Esophagus squamous epithelium (tissue), 5 donors: ENCODE measurements at places on chromosomes 2 and 18.

DNA sequence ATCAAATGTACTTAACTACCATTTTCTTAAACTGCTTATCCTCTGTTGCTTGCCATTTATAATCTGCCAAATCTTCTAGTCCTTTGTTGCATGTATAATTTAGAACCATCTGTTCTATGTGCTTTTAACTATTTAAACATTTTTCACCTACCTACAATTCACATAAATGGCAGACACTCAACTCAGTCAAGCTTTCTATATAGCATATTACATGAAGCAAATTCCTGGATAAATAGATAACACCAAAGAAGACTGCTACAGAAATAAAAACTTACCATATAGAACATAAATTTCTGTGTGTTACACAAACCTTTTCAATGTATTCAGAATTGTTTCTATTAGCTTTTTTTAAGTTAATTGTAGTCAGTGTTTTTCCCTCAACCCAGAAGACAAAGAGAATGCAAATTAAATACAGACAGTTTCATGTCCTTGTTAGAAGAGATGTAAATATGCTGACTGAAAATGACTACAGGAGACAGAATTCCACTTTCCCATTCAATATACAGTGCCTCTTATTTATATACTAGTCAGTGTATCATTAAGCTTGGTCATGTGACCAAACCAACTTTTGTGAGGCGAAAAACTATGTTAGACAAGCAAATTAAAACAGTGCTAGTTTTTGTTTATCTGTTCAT, 2.6 kb downstream of the BAZ2B start:
- no peak for DNase-seq

GRCh38 chr2:67318563-67318962, 78.6 kb upstream of the ETAA1 start:
- DNase-seq: no peak

DNA sequence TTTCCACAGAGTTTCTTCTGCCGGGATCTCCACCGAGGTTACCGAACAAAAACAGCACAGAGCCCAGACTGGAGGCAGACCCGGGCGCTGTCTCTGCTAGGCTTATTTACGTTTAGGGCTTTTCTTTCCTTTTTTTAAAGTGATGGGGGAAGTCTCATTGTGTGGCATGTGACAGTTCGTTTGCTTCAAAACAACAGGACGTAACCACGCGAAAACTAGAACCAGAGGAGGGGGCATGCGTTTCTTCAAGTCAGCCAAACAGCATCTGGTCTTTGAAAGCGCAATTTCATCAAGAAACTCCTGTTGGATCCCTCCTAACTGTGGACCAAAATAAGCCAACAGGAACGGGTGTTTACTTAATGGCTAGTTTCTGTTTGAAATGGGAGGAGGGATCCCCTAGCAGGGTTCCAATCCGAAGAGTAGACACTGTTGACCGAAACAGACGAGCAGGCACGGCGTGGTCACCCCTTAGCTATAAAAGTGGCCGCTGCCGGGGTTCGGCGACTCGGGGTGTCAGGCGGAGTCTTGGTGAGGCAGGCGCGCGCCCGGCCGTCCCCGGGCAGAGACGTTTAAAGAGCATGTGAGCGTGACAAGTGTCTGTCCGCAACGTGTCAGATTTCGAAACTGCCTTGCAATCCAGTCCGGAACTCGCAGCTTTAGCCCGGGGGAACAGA, 997 bp upstream of the TGIF1 start:
- DNase-seq: no peak

DNA sequence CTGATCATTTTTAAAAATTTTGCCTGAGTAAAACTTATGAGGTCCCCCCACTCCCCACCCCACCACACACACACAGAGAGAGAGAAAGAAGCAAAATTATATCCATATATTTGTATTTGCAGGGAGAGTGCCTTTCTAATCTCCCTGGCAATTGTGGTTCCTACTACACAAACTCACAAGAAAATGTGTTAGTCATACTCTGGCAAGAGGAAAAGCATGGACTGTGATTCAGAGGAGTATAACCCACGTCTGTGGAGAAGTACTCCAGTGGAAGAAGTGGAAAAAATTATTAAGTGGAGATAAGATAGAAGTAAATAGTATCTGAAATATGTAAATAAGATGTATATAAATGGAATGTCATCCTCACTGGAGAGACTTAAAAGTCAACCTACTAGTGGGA, 114.0 kb downstream of the DSEL start:
- no peak for DNase-seq

- no peak for DNase-seq
Measured at GRCh38 chr2:25056098-25056821, 14.4 kb downstream of the EFR3B start.

- DNase-seq: no peak
Measured at GRCh38 chr2:186991766-186992417, 142.9 kb upstream of the ZSWIM2 start.

- DNase-seq: no peak
Measured at GRCh38 chr2:30796699-30797098, 10.5 kb downstream of the CAPN13 start.

GRCh38 chr2:181163139-181163538, 182.7 kb downstream of the UBE2E3 start:
- DNase-seq: no peak

DNA sequence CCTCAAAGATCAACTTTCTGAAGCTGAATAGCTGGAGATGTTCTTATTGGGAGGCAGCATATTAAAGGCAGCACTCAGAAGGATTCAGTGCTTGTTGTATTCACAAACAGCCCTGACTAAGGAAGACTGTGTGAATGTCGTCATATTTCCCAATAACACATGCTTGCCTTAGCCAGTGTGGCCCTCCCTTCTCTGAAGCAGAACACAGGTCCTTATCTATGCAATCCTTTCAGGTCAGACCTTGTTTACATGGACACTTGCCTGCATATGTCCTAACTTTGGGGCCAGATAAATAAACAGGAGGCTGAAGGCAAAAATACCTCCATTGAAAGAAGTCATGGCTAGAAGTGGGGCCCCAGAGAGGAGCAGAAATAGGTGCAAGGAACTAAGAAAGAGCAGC, 97.2 kb downstream of the SLC4A3 start:
- no peak for DNase-seq

DNA sequence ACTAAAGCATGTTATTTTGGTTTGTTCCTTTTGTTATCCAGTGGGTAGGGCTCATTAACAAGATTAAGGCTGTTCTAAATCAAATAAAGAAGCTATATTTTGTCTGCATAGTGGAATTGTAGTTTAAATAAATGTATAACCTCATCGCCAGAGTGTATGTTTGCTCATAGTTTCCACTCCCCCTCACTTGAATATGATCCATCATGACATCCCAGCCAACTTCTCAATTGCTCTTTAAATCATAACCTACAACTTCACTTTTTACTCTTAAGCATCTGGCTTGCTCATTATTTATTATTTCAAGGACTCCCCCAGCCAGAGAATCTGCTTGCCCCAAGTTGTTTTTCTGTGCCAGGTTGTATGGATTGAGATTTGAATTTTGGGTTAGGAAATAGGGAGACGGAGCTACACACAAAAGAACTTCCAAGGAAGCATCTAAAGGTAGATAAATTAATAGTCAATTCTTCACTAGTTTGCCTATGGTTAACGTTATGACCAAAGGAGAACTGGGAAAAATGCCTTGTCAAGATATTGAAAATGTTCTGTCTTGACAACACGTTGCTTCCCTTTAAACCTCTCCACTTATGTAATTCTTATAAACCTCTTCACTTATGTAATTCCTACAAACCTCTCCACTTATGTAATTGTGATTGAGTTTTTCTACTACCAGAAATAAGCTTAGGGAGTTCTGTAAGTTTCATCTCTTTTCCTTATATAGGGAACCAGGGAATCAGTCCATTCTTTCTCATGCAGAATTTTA, 55.4 kb upstream of the UPP2 start:
- no peak for DNase-seq

DNA sequence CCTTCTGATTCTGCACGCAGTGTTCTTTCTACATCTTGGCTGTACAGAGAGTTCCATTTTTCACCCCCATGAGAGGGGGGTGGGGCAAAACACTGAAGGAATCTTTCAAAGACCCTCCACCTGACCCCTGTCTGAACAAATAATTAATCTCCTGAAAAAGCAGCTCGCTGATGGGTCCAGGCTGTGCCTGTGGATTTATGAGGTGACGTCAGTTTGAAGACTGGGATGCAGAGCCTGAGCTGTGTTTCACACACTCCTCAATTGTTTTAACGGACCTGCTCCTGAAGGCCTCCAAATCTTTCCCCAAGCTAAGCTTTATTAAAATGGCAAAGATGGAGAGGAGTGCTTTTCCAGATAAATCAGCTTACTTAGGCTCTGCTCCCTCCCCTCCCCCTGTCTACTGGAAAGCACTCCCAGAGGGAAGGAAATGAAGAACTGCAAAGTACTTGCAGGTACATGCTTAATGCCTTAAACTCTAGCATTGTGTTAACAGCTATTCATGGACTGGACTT, 390.2 kb upstream of the TNP1 start:
- no peak for DNase-seq

DNA sequence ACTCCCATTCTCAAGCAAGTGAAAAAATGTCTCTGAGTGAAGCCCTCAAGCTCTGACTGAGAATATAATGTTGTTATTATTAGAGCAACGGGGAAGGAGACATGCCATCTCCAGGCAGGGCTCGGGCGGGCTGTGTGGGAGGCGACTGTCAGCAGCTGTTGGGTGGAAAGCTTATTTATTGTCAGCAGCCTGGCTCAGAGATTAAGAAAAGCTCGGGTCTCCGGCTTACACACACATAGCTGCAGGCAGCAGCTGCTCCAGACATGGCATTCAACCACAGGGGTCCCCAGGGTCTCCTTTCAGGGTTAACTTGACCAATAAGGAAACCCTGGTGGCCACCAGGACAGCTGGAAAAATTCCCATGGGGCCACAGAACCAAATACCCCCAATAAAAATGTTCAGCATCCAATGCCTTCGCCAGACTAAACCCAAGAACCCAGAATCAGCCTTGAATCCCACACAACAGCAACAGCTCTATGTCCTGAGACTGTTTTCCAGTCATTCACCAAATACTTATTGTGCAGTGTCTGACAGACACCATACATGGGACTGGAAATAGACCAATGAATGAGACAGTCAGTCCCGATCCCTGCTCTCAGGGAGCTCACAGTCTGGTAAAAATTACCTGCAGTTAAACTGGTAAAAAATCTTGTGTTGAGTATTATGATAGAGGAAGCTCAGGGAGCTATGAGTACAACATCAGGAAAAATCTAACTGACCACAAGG, 70.5 kb upstream of the RTN4 start:
- no peak for DNase-seq

GRCh38 chr2:224922142-224922727, 120.0 kb downstream of the DOCK10 start:
- DNase-seq: no peak

DNA sequence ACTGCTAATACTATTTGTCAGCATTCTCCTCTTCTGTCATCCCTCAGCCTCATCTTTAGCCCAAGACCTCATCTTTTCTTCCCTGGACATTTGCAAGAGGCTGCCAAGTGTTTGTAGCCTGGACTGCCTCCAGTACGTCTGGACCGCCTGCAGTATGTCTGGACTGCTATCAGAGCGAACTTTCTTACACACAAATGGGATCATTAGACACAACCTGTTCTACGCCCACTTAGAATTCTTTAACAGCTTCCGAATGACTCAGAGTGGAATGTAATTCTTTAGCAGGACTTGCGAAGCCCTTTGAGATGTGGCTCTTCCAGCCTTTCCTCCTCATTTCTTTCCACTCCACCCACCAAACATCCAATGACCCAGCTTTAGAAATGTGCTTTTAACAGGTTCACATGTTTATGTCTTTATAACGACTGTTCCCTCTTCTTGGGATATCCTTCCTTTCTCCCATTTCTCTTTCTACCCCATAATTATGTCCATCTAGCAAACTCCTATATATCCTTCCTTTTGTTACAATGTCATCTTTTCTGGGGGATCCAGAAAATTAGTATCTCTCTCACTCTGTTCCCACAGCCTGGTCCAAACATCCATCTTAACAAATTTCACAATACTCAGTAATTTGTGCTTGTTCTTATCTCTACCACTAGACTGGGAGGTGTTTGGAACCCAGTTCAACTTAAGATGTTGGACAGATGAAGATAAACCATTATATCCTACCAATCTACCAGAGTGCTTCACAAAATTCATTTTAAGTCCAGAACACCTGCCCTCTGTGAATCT, 171.3 kb upstream of the PGAP1 start:
- DNase-seq: no peak

DNA sequence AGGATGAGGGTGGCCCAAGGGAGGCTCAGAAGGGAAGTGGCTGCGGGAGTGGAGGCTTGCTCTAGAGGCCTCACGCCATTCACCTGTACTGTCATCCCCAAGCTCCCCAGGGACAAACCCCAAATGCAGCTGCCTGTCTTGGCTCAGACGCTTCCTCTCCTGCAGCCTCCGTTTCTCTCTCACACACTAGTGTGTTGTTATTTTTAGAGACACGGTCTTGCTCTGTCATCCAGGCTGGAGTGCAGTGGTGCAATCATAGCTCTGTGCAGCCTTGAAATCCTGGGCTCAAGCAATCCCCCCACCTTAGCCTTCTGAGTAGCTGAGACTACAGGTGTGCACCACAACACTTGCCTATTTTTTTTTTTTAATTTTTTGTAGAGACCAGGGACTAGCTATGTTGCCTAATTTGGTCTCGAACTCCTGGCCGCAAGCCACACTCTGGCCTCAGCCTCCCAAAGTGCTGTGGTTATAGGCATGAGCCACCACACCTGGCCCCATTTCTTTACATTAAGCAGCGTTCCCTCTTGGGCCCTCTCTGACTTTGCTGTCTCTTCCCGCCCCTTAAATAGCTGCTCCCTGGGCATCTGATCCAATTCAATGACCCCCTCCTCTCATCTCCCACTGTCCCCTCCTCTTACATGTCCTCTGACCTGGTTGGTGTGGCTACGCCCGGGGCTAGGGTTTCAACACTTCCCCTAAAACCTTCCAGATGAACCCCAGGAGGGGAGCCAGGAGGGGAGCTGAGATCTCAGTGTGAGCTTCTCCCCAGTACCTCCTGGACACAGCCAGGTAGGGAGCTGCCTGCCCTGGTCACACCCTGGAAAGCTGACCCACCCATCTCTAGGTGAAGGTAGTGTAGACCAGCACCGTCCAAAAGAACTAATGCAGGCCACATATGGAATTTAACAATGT, 24.0 kb upstream of the LOXHD1 start:
- DNase-seq: no peak

DNA sequence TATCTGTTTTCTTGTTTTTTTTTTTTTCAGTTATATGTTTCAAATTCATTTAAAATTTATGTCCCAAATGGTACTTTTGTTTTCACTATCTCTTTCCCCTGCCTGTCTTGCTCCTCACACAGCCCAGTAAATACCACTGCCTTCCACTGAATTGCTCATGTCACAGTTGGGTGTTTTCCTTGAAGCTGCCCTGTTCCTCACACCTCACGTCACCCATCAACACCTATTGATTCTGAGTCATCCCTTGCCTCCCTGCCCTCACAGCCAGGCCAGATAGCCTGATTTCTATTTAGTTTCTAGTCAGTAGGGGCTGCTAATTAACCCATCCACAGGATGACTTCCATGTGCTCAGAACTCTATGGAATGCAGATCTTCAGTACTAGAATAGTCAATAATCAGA, 25.3 kb downstream of the FSHR start:
- no peak for DNase-seq

GRCh38 chr18:35592298-35592697, 10.8 kb downstream of the GALNT1 start:
- no peak for DNase-seq
